ENCODE measurements at places on chromosomes 7 and 10. TPM values are rescaled to one million over a fixed set of nuclear protein-coding genes. Genes with fewer than 3 reads are reported as not detected.

- peak; percentile 10 for DNase-seq
- H3K27me3 ChIP-seq, result no peaks in the 10 kb centered on the region
- no peak overlapping the region for H3K4me3 ChIP-seq
- H3K4me1 ChIP-seq, result peaks cover 12% of the 10 kb centered on the region
These were observed 22.8 kb downstream of the RGR start for GRCh38 chr10:84267503-84268126.

GRCh38 chr10:7272008-7272407 is 138.8 kb downstream of the SFMBT2 start:
- H3K27me3 ChIP-seq, result no peaks in the 10 kb centered on the region
- peaks cover 11% of the 10 kb centered on the region for H3K4me1 ChIP-seq
- no peak overlapping the region for H3K27ac ChIP-seq
- no peak overlapping the region for H3K4me3 ChIP-seq
- H3K36me3 ChIP-seq, result no peaks in the 10 kb centered on the region
- no peak for DNase-seq

DNA sequence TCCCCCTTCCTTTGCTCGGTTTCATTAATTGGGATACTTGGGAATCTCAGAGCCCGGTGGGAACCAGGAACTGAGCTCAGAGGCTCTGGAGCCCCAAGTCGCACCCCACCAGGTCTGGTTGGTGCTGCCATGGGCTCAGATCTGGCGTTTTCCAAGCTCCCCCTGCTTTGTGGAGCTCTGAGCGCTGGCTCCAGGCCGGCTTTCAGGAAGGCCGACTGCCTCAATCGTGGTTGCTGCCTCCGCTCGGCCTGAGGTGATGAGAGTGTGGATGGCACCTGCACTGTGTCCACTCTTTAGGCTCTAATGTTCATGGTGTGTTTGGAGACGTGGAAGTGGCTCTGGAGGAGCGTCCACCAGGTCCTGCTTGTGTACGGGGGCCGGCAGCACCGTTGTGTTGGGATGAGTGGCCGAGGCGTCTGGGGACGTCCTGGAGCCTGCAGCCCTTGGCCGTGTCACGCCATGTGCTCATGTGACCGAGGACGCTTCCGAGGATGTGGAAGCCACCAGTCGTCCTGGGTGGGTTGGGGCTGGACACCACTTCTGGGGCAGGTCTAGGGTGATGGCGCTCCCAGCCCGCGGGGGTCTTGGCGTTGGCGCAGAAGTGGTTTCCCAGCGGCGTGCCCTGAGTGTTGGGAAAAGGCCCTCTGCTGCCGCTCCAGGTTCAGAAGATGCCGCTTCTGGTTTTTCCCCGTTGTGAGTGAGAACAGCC is 8.2 kb downstream of the INPP5A start:
- no peak for DNase-seq
- no peaks in the 10 kb centered on the region for H3K27me3 ChIP-seq

DNA sequence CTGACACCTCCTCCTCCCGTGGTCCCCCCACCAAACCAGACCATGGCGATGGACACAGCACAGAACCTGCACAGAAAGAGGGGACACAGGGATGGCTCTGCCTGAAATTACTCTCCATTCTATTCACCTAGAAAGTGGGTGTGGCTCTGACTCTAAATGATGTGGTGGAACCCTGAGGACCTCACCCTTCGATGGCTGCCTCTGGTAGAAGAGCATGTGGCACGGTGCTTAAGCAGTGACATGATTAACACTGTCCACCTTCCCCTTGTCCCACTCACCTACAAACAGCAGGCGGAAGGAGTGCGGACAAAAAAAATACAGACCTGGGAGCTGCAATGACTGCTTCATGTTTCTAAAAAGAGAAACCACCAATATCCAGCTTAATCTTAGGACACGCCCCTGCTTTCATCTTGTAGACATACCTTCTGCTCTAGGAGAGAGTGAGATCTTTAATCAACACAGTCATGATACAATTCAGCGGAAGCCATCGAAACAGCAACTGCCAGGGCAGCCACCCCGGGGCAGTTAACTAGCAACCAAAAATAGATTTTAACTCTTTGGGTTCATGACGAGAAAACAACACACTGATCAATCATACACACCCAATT is 11.4 kb downstream of the JCAD start:
- H3K27me3 ChIP-seq, result no peaks in the 10 kb centered on the region
- peaks cover 3% of the 10 kb centered on the region for H3K36me3 ChIP-seq
- no peak for DNase-seq
- H3K27ac ChIP-seq, result no peak overlapping the region
- H3K4me3 ChIP-seq, result no peak overlapping the region

DNA sequence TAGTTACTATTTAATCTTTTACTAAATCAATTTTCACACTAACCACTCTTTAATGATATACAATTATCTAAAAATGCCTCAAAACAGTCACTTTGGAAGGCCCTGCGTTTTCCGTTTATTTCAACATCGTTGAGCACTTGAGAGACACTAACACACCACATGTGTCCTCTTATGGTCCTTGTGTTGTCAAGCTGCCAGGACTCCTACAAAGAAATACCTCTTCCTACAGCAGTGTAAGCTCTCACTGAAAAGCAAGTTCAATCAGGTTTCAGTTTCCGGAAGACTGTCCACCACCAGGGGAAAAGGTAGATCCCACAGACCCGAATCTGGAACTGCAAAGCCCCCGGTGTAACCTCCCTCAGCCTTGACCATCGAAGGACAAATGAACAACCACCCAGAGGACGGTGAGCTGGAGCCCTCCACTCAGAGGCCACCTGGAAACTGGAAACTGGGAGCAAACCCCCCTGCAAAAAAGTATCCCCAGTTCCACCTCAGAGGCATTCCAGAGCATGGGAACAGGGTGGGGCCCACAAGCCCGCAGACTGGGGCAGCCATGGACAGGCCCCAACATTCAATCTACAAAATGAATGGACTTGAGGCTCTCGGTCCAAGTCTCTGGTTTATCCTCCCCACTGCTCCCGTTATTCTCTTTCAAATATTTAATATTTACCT is 37.6 kb downstream of the KCNH2 start:
- no peak for DNase-seq
- peaks cover 7% of the 10 kb centered on the region for H3K4me1 ChIP-seq
- H3K36me3 ChIP-seq, result no peaks in the 10 kb centered on the region
- no peaks in the 10 kb centered on the region for H3K27me3 ChIP-seq

The SSMEM1 gene
- not detected for total RNA-seq
